ENCODE measurements at places on chromosomes 2 and 18.

GRCh38 chr2:207073801-207074678, 91.7 kb downstream of the KLF7 start:
- DNase-seq, result no peak

GRCh38 chr18:32072321-32072720, 19.4 kb upstream of the RNF138 start:
- DNase-seq, result no peak

DNA sequence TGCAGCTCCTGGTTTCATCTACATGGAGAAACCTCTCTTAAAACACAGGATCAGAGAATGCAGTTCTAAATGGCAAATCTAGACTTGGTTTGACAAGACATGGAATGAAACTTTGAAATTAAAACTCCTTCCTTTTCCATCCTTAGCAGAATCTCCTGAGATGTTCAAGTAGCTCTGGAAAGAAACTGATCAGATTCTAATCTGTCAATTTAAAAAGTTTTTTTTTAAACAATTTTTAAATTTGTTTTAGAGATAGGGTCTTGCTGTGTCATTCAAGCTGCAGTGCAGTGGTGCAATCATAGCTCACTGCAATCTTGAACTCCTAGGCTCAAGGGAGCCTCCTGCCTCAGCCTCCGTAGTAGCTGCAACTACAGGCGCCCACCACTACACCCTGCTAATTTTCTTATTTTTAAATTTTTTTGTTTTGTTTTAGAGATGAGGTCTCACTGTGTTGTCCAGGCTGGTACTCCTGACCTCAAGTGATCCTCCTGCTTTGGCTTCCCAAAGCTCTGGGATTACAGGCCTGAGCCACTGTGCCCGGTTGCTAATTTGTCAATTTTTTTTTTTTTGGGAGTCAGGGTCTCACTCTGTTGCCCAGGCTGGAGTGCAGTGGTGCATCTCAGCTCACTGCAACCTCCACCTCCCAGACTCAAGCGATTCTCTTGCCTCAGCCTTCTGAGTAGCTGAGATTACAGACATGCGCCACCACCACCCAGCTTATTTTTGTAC, 216.7 kb downstream of the TGIF1 start:
- no peak for DNase-seq

- DNase-seq, result no peak
Measured at GRCh38 chr2:45466053-45466452, 145.0 kb downstream of the SRBD1 start.

- no peak for DNase-seq
Measured at GRCh38 chr2:4354164-4354563, 650.8 kb downstream of the DCDC2C start.

DNA sequence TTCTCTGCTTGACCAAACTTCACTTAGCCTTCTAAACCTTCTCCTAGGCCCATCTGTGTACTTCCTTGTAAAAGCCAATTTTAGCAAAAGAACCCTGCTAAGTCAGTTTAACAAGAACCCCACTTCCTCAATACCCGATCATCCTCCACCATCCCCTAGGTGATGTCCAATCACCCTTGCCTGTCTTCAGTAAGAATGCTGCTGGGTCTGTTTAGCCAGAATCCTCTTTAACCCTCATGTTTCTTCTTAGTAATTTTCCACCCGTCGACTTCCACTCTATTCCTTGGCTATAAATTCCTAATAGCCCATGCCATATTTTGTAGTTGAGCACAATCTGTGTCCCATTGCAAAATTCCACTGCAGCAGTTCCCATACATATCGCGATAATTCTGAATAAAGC, 780.0 kb upstream of the RAB6C start:
- DNase-seq, result no peak

DNA sequence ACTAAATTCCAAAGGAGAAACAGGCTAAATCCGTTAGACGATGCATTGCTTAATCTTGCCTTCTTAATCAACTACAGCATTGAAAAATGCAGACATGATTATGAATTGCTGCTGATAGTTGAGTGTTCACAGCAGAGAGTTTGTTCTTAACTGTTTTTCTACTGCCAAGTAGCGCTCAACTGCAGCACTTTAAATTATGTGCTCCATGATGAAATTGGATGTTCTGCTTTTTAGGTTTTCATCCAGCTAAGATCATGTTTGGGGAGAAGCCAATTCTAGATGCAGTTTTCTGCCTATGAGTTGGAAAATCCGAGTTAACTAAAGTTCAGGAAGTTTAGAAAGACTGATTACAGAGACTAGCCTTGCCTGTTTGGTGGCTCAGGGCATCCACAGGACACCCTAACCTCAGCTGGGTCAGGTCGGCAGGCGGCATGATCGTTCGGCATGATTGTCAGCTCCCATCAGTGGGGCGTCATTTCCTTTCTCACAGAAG, 119.4 kb upstream of the PIEZO2 start:
- DNase-seq, result no peak

DNA sequence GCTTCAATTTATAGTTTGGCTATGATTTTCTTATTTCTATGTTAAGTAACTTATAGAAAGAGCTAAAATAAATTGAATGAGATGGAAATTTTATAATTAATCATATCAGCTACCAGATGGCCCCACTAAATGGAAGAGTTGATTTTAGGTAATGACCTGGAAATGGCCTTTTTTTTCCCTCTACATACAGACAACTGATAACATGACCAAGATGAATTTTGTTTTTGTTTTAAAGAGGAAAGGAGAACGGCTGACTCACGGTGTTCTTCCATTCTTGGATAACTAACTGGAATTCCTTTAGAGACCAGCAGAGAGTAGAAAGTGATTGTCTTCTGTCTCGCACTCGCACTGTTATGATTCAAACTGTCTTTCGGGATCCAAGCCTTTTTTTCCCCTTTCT, 91.0 kb downstream of the TMEM185B start:
- no peak for DNase-seq

DNA sequence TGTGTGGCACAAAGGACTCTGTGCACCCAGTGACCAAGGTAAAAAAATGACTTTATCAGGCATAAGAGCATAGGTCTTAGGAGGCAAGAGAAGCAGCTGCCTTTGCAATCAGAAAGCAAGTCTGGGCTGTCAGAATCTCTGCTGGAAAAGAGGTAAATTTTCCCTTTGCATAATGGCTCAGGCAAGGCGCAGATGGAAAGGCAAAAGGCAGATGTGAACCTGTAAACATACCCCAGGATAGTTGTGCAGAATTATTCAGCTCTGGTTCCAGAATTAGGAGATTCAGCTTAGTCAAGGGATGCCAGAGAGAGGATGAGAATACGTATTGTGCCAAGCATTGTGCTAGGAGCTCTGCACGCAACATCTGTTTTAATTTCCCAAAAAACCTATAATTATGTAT, 258.7 kb downstream of the CLIP4 start:
- no peak for DNase-seq

DNA sequence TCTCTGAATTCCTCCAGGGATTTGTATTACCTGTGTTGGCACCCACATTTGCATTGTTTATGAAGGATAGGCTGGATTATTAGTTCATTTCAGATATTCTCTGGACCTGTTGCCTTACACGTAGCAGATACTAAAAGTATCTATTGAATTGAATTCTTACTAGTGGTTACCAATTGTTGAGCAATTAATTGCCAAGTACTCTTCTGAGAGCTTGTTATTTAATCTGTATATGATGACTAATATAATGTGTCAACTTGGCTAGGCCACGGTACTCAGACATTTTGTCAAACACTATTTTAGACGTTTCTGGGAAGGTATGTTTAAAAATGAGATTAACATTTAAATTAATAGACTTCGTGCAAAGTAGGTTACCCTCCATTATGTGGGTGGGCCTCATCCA, 2.5 kb upstream of the SPP2 start:
- no peak for DNase-seq

DNA sequence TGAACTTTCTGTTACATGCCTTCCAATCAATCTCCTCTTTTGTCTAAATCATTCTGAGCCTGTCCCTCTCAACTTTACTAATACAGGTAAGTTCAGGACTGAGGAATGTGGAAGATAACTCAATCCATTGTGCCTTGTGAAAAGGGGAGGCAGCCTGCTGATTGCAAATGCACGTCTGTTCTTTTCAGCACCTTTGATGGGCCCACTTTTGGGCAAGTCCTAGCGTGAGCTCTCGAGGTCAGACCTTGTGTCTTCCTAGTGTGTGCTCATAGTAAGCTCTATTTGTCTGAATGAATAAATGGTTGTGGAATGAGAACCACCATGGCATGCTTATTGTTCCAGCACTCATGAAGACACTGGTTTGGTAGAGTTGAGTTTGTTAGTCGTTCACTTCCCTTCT, 50.4 kb upstream of the REL start:
- DNase-seq, result no peak

DNA sequence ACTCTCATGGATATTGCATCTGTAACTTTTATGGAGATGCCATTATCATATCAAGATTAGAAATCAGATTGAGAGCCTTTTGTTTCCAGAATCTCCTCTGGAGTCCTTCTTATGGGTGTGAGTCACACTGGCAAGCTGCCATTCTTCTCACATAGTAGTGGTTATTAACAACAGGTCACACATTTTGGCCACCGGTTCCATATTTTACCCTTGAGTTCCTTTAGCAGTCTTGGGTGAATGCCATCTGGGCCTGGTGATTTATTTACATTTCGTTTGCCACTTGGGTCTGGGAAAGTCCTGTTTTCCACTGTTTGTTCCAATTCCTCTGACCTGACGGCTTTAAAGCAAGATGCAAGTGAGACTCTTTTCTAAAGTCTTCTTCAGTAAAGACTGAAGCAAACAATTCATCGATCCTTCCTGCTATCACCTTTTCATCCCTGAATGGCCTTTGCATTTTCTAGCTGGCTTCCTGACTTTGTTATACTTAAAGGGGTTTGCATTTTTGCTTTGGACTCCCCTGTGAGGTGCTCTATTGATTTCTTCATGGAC, 80.5 kb upstream of the CAVIN2 start:
- no peak for DNase-seq

DNA sequence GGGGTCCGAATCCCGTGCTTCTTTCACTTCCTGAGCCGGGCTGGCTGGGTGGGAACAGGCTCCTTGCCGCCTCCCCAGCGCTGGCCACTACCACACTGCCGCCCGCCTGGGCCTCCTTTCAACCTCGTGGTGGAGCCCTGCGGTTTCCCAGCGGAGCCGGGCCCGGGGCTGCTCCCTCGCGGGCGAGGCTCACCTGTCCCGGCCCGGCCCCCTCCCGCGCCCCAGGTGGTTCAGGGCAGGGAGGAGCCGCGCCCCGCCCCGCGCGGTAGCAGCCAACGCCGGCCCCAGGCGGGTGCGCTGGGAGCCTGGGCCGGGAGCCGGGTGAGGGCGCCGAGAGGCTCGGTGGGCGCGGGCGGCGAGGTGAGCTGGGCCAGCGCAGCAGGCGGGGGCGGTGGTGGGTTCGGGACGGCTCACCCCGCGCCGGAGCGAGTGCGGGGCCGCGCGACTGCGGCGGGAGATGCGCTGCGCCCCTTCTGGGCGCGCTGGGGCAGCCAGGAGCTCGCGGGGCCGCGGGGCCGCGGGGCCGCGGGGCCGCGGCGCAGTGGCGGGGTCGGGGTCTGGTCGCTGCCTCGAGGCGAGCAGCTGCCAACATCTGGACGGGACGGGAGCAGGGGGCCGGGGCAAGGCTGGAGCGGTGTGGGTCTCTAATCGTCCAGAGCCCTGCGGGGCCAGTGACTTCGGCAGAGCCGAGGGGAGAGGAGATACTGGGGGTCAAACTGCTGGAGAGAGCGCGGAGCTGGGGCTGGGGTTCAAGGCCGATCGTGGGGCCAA, at the start of gene LYPD6B:
LYPD6B (plus strand) TSS at position 258 of the 771 bp plus-strand sequence. CDS start 92,250 bp downstream, outside the sequence.
- no peak for DNase-seq

DNA sequence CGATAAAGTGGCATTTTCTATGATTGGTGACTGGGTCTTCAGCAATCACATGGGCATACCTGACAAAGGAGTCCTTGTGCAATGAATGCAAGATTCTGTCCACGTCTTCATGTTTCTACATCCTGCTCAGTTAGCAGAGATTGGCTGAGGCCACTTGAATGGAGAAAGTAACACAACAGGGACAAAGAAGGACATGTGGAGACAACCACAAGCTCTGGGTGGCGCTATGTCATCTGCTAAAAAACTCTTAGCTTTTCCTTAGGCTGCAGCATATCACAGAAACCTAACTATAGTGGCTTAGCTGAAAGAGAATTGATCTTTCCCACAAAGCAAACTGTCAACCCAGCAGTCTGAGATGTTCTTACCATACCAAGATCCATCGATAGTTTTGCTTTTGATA, 1109.7 kb downstream of the SOCS6 start:
- DNase-seq, result no peak

DNA sequence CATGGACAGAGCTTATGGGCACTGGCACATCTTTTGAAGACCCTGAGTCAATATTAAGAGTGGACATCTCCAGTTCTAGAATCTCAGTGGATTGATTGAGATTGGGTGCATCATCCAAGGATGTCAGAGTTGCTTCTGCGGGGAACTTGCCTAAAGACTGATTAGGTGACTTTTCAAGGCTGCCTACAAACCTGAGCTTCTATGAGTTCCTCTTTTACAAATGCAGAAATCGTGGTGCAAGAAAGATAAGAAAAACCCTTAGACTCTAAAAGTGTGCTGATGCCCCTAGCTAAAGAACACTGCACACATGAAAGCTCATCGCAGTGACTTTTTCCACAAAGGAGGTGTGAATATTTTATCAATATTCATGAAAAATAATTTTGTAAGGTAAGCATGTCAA, 86.8 kb upstream of the NEDD4L start:
- no peak for DNase-seq

DNA sequence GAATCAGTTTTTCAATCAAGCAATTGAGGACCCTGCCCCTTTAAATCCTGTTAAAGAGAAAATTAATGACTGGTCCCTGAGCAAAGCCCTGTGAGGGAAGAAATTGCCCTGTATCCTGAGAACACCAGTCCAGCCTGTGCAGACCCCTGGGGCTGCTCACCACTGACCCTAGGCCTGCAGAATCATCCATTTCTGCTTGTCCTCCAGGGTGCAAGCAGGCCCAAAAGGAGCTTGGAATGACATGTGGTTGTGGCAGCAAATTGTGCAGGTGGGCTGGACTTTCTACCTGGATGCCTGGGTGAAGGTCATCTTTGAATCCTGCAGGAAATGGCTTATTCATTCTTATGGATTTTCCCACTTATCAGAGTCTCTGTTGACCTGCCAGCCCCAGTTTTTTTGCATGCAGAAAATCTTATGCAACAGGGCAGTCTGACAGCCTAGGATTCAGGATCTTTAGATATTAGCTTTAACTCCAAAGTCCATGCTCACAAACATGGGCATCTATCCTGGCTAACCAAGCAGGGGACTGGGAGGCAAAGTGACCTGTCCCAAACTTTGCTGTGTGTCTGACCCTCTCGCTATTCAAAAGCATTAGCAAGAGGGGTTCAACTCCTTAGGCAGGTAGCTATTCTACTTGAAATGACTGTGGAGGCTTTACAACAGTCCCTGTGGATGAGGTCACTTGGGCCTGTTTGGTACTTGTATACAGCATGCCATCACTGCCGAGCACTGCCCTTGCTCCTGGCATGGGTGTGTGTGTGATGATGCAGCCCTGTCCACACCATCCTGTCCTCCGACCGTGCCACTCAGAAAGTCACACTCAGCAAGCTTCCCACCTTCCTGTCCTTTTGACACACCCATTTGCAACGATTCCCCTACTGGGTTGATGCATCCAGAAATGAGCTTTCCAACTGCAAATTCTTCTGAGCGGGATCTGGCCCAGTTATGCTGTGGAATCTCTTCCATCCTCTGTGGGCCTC, 85.3 kb downstream of the CAPN13 start:
- DNase-seq, result no peak
